ENCODE measurements at places on chromosomes 5 and 9.
A peak's percentile ranks its signal among the peaks of the same experiment; 100 is the strongest.

DNA sequence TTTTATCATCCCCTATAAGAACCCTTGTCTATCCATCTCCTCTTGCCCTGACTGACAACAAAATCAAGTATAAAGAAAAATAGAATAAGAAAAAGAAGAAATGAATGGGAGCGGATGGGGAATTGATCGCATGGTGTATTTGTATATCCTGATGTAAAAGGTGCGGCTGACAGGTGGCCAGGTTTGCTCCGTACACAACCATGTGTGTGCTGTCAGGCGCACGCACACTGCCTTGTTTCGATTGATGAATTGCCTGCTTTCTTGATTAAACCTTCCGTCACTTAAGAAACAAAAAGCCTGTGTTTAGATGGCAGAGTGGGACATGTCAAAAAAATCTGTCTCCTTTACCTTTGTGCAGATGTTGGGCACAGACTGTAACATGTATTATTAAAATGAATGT lies 102.6 kb downstream of the MVB12B start:
- DNase-seq, result no peak

DNA sequence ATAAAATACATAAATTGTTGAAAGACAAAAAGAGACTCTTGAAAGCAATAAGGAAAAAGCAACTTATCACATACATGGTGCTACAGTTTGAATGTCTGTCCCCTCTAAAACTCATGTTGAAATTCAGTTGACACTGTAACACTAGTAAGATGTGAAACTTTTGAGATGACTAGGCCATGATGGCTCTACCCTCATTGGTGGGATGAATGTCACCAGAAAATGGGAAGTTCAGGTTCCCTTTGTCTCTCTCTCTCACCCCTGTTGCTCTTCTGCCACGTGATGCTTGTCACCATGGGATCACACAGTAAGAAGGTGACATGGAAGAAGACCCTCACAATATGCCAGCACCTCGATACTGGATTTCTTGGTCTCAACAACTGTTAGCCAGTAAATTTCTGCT lies 50.3 kb upstream of the SPTLC1 start:
- DNase-seq, result no peak

DNA sequence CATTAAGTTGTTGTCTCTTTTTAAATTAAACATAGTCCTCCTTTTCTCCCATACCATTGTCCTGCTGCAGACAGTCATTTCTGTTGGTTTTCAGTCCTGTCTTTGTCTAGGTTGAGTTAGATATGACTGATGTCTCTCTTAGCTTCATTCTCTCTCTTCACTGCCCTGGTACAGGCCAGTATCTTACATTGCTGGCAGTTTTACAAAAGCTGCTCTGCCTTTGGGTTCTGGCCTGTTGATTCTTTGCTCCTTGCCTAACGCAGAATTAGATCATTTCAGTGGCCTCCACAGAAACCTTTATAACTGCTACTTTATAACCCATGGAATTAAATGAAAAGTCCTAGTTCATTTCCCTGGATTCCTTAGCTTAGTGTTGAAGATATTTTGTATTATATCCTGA lies 33.7 kb downstream of the GPR21 start:
- no peak for DNase-seq

DNA sequence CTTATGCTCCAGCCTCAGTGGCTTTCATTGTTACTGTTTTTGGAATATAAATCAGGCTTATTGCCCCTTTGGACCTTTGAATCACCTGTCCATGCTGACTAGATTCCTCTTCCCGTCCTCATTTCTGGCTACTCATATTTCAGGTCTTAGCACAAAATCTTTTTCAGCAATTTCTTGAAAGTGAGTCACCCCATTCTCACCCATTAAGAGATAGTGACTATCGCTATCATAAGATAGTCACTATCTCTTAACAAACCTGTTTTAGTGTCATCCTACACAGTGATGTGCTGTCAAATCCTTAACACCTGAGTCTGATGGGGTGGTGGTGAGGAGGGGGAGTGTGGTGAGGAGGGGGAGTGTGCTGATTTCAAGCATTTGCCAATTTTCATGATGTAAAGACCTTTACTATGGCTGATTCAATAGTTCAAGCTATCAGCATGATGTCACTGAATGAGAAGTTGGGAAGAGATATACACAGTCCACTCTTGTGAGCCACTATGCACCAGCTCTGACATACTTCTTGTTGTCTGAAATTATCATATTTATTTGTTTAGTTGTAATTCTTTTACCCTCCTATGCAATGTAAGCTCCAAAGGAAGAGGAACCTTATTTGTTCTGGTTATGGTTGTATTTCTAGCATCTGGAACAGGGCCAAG lies 95.3 kb downstream of the GRIA1 start:
- DNase-seq, result no peak

GRCh38 chr9:70580606-70581195 lies 166.2 kb upstream of the KLF9 start:
- DNase-seq, result no peak

GRCh38 chr5:15533129-15533893 lies 33.3 kb downstream of the FBXL7 start:
- no peak for DNase-seq

DNA sequence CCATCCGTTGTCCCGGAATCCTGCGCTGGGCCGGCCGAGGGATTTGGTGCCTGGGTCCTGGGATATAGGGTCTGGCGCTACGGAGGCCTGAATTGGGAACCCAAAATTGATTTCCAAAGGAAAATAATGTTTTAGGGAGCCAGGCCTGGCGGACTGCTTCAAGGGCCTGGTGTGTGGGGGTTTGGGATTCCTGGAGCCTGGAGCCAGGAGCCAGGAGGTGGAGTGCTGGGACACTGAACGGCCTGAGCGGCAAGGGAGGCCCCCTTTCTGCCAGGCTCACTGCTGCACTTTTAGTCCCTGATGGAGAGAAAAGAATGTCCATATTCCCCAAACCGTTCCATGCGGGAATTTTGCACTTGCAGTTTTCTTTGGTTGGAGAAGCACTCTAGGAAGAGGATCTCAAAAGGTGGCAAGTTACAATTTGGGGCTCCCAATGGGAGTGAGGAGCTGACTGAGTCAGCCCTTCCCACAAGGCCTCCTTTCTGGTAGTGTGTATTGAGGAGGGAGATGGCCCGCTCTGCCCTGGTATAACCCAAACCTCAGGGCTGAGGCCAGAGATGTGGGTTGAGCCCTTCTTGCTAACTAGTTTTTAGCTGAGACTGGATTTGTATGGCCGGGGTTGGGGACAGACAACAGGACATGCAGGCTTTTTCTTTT lies 2.2 kb downstream of the LMX1B start:
- DNase-seq, result no peak

DNA sequence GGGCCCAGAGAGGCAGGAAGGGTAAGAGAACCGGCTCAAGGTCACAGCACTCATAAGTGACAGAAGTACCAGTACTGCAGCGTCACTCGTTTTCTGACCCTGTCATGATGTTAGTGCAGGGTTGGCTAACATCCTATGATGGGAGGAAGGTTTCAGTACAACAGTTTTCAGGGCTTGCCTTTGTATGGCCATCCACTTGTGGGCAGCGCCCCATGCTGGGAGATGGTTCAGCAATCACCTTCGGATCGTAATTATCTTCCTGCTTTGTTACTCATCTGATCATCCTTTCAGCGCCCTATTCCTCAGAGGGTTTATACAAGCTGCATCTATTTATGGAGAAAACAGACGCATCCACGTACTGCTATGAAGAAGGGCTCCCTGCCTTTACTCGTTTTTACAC lies 2.4 kb downstream of the MAP1B start:
- DNase-seq, result peak; percentile 86

DNA sequence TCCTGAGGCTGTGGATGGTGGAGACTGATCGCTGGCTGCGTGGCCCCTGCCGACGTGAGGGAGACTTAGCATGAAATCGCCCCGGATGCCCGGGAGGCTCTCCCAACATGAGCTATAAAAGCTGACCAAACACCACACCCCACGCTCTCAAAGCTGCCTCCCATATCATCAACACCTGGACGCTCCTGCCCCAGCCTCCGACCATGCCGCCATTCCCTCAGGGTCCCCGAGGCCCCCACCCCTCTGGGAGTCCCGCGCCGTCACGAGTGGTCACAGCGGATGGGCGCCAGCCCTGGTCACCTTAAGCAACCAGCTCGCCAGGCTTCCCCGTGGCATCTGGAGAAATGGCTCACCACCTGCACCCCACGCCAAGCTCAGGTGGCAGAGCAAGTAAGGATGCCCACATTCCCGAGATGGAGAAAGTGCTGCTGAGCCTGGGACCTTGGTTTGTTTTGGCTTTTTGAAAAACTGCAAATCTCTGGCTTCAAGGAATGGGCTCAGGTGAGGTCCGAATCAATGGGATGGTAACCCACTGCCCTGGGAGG lies 196.0 kb downstream of the MED10 start:
- no peak for DNase-seq

DNA sequence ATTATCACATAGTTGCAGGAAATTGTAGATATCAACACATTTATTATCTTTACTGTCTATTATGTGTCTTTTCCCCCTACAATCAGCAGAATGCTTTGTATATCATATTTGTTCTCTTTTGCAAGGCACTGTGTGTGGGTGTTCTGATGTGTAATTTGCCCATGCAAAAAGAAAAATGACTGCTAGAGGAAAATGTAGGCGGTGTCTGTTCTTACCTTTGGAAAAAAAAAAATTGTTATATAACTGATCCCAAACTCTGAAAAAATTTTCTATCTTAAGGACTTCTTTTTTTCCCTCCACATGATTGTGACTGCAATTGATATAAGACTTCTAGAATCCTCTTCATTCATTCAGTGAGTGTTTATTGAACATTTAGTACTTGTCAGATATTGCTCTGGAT lies 24.5 kb downstream of the MRPS30 start:
- no peak for DNase-seq

DNA sequence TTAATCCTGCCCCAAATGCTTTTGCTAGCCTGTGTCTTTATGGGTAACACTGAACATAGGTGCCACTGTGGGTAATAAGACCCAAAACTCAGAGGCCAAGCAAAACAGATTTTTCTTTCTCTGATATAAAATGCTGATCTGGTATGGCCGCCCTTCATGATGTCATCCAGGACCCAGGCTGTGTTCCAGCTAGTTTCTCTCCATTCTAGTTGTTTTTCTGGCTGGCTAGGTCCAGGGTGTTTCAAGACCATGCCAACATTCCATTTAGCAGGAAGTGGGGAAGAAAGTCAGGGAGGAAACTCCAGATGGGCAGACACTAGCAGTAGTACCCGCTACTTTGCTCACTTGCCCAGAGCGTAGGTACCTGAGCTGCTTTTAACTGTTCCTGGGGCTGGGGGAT lies 183.9 kb upstream of the OTULINL start:
- no peak for DNase-seq

GRCh38 chr5:132444061-132444460 lies 46.5 kb downstream of the IRF1 start:
- DNase-seq, result no peak

- no peak for DNase-seq
These were observed 46.8 kb upstream of the RNF130 start for GRCh38 chr5:180118391-180118791.

DNA sequence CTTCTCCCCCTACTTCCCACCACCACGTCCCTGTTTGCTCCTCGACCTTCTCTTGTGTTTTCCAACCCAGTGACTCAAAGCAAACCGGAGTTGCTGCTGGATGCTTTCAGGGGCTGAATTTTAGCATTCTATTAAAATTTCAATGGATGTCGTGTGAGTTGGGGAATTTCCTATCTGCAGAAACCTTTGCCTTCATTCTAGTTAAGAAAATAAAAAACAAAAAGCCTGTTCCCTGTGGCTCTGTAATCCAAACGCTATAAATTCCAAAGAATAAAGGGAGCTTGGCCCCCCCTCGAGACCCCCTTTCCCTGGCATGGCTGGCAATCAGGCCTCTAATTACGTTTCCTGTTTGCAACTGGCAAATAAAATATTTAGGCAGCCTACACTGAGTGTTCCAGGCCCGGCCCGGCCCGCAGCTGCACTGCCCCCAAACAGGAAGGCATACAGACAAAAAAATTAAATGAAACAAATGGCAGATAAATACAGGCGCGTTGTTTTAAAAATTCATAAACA lies 139.4 kb upstream of the PPP1R26 start:
- no peak for DNase-seq

DNA sequence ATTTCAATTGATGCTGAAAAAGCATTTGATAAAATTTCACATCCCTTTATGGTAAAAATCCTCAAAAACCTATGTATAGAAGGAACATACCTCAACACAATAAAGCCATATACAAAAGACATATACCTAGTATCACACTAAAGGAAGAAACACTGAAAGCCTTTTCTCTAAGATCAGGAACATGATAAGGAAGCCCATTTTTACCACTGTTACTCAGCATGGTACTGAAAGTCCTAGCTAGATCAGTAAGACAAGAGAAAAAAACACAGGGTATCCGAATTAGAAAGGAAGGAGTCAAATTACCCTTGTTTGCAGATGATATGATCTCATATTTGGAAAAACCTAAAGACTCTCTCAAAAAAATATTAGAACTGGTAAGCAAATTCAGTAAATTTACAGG lies 350.2 kb upstream of the PDE4D start:
- DNase-seq, result no peak

DNA sequence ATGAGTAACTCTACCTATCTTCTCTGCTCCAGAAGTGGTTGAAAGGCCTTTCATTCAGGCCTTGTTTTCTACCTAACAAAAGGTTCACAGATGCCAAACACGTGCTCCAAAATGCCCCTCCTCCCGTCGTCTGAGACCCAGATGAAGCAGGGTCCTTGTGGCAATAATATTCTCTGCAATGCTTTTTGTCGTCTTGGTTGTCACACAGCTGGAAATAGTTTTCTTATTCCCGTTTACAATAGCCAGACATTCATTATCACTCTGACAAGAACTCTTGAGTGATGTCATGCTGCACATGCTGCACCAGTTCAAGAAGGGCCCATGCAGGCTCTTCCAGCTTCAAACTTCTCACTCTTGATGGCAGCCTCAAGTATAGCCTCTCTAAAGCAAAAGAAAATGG lies 7.8 kb downstream of the LPAR1 start:
- DNase-seq, result no peak

DNA sequence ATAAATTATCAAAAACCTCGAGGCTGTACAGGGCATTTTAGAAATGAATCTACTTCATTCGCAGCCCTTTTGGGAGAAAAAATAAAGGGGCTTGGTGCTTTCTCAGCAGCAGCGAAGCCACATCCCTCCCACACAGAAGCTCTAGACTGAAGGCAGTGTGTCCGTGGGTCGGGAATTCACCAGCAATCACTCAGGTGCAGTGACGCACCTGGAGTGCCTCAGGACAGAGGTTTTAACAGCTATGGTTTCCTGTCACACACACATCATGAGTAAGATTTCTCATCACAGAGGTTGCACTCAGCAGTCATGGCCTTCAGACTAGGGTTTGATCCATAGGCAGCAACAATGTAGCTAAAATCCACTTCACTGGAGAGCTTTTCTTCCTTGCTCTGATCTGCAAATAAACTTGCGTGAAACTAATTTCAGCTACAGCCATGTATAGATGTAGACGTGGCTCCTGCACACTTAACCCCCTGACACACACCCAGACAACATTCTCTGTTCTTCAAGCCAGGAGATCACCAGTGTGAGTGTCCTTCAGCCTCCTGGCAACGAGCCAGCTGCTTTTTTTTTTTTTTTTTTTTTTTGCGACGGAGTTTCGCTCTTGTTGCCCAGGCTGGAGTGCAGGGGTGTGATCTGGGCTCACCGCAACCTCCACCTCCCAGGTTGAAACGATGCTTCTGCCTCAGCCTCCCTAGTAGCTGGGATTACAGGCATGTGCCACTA lies 34.8 kb downstream of the DYNC2I2 start:
- DNase-seq, result no peak

Data from brain (organoid and tissue), 16 donors.